ENCODE measurements at places on chromosomes 13 and 19. TPM values are rescaled to one million over a fixed set of nuclear protein-coding genes. Genes with fewer than 3 reads are reported as not detected.

The ZNF850 gene
- 3.0 TPM for total RNA-seq

DNA sequence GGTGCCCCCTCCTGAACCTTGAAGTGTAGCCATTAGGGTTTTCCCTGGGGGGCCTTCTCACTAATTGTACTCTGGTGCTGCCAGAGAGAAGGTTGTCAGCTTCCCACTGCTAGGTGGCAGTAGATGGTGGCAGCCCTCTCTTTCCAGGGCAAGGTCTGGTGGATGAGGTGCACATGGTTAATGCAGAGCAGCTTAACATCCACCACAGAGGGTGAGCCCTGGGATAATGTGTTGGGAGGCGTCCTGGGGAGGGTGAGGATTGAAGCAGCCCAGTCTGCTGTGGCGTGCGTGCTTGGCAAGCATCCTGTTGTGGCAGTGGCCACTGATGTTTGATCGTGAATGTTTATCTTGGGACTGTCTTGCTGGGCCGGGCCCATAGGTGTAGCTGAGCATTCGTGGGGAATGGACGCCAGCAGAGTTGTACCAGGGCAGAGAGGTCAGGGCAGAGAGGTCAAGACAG lies 5.8 kb downstream of the EGLN2 start:
- no peak for DNase-seq

- DNase-seq: no peak
These were observed 505.3 kb downstream of the COG6 start for GRCh38 chr13:40160618-40161350.

- DNase-seq: no peak
These were observed 9.0 kb downstream of the RHPN2 start for GRCh38 chr19:33055718-33056117.

GRCh38 chr19:47303966-47304365 lies 5.7 kb upstream of the C5AR1 start:
- no peak for DNase-seq

DNA sequence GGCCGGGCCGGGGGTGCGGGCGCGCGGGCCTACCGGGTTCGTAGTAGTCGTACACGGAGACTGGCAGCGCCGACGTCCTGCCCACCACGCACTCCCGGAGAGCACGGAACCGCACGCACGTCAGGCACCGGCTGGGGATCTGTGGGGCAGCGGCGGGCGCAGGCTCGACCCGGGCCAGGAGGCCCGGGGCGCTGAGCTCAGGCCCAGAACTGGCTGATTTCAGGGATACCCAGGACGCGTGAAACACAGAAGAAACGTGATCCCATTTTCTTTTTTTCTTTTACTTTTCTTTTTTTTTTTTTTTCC lies 9.0 kb downstream of the F2RL3 start:
- no peak for DNase-seq

- no peak for DNase-seq
These were observed 16.8 kb upstream of the NMRK2 start for GRCh38 chr19:3916033-3916432.

The WTIP gene
- 8.2 TPM for total RNA-seq

DNA sequence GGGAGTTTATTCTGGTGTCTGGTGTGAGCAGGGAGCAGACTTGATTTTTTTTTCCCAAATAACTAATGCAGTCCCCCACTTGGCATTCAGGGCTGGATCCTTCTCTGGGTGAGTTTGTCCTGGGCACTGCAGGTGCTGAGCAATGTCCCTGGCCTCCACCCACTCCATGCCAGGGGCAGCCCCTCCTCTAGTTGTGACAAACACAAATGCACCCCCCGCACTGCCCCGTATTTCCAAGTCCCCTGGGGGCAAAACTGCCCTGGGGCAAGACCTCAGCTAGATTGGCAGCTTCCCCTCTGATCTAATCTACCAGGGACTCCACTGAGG lies 6.4 kb downstream of the MOB3A start:
- no peak for DNase-seq

The SYNGR4 gene
- total RNA-seq: 0.17 TPM

DNA sequence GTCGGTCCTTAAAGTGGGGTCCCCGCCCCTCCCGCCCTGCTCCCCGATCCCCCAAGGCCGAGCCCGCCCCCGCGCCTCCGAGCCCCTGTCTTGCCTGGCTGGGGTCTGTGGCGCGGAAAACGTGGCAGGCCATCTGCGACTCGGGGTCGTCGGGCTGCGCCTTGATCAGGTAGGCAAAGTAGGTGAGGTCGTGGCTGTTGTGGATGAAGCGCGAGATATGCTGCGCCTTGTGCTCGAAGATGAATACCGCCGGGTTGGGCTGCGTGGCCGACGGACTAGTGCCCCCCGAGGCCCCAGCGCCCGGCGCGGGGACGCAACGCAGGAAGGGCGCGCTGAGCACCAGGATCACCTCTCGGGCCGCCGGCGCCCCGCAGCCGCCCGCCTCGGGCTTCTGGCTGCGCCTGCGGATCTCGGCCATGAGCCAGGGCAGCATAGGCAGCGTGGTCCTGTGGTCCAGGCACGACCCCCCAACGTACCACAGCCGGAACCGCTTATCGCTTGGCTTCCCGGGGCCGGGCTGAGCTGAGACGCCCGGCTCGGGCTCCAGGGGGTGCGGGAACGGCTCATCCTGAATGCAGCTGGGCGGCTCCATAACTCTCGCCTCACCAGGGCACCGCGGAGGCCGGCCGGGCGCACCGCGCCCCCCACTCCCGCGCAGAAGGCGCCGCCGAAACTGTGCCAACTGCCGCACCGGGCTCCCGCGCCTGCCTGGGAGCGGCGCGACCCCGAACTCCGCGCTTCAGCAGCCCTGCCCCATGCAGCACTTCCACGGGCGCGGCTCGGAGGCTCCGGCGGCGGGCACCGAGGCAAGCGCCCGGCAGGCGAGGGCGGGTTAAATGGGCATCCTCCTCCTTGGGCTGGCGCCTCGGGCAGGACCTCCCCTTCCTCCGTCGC lies 546 bp downstream of the TBC1D4 start:
- no peak for DNase-seq

DNA sequence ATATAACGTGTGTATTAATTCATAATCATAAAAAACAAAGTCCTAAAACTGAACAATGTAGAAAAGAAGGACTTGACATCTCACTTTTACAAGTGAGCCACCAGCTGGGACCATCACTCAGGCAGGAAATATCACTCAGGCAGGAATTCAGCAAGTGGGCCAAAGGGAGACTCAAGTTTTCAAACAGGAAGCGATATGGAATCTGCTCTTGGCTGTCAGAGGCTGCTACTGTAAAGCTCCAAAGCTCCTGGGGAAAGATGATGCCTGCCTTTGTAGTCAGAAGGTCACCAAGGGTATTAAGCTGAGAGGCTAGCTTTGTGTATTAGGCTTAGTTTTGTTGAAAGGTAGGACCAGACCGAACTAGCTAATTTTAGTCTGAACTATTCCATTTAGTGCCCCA lies 5.5 kb upstream of the AKAP11 start:
- DNase-seq: no peak

DNA sequence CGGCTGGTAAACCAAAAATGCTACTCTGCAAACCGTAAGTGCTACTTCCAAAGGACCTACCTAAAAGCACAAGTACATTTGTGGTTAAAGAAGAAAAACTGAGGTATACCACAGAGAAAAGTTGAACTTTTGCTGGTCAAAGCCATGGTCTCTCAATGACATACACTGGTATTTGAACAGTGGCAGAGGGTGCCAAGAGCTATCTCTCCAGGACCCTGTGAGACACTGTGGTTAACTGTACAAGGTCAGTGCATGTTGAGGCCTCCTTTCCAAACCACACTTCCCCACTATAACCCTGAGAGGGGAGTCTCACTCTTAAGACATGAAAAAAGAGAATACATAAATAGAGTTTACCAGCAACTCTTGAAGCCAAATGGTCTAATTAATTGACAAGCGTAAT lies 49.5 kb downstream of the COL4A1 start:
- no peak for DNase-seq

The GNA15 gene
- total RNA-seq: 0.87 TPM

DNA sequence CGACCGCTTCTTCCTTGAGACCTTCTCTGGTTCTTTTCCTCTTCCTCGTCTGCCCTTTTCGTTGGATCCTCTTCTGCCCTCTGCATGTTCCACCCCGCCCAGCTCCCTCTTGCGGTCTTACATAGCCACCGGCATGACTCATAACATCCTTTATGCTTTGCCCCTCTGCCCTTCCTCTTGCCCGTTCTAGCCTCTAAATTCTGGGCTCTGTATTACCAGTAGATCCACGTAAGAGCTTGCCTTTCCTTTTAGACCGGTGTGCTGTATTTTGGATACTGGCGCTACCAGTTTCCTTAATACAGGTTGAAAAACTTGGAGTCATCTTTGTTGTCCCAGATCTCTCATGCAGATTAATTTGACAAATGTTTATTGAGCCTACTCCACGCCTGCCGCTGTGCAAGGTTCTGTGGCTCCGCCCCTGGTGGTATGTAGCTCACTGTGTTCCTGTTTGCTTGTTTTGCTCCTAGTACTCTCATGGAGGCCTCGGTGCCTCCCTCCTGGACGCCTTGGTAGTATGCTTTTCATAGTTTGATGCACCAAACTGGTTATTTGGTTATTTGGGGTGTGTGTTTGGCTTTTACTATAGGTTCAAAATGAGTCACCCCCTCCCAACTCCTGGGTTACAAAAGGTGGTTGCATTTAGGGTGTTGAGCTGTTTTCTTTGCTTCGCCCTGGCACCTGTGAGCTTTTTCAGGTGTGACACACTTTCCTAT lies 1.7 kb downstream of the GTF3A start:
- DNase-seq: peak; percentile 73

The EID2B gene
- 4.9 TPM for total RNA-seq

- no peak for DNase-seq
These were observed 795 bp downstream of the JOSD2 start for GRCh38 chr19:50510121-50510670.

DNA sequence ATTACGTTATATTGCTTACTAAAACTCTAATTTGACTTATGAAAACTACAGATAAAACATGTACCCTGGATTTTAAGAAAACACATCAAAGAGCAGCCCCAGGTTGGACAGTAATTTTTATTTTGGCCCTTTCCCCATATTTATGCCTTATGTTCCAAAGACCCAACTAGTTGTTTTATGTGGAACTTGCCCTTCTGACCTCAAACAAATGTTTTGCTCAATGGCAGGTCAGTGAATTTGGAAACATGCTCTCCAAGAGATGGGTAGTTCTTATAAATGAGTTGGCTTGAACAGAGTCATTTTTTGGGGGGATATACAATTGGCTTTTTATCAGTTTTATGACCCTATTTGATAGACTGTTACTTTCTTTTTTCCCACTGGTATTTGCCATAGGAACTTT lies 360.0 kb downstream of the HS6ST3 start:
- no peak for DNase-seq

Measured in NCI-H460 (cell line).